SK-N-SH treated with all-trans-retinoic acid at 6 μM for 48 hours (cell line): ENCODE measurements at places on chromosomes 7 and 10.

DNA sequence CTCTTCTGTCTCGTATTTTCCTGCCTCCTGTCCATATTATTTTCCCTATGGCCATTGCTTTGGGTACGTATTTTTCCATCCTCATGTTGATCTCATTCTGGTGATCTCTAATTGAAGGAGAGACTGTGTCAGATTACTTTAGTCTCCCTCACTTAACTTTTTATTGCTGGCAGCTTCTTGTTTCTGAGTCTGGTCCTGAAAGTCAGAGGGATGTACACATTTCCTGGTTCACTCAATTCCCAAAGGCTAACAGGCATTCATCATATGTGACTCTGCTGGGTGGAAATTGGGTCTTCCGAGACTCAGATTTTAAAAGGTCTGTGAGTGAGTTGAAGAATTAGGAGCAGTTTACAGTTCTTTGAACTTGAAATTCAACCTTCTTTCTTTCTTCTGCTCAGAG lies 10.9 kb downstream of the UMAD1 start:
- ATAC-seq: no peak

- no peak for ATAC-seq
Measured at GRCh38 chr10:12322583-12323131, 26.7 kb upstream of the CAMK1D start.

DNA sequence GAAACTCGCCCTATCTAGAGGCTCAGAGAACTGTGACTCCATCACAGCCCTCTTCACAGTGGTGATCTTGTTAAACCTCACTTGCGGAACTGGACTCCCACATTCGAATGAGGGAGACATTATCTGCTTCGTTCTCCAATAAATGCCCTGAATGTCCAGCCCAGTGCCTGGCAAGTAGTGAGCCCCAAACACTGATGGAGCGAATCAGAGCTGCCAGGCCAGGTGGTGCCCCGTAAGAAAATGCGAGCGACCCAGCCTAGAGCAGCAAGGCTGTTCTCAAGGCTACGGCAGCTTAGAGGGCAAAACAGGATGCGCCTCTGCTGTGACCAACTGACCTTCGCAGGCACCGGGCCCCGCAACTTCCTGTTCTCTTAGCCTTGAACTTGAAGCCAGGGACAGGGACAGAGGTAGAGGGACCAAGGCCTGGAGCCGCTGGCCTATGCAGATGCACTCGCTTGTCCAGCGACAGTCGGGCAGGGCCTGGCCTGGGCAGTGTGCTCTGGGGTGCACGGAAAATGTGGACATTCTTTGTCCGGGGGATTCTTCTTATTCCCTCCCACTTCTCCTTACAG lies 217.6 kb downstream of the TCERG1L start:
- no peak for ATAC-seq

- ATAC-seq: no peak
Measured at GRCh38 chr7:2684501-2684900, 3.5 kb upstream of the AMZ1 start.

DNA sequence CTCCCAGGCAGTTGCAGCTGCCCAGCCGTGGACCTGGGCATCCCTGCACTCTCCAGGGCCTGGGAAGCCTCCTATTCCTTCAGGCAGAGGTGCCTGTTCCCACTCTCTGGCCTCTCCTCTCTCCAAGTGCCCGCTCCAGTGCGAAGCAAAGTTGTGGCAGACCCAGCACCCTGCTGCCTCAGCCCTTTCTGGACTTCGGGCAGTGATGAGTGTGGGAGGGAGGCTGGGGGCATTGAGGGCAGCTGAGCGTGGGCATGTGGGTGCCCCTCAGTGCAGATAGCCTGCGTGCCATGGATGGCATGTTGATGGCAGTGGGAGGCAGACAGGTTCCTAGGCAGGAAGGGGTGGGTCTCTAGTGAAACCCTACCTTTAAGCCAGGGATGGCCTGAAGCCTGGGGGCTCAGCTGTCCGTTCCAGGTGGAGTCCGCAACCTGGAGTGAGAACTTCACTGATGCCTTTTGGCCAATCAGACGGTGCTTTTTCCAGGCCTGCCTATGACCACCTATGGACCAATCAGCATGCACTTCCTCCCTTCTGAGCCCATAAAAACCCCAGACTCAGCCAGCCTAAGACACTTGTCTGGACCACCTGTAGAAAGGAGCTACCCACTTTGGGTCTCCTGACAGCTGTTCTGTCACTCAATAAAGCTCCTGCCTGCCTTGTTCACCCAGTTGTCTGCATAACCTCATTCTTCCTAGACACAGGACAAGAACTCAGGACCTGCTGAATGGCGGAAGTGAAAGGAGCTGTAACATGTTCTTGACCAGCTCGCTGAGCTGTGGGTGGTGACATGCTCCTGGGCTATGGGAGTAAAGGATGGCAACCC lies 26.1 kb downstream of the SVIL start:
- no peak; the same call in 2 of the 3 replicates for ATAC-seq

- ATAC-seq: no peak
Measured at GRCh38 chr7:116806046-116806944, 56.1 kb upstream of the CAPZA2 start.

GRCh38 chr7:155959894-155960293 lies 147.6 kb upstream of the SHH start:
- no peak for ATAC-seq

GRCh38 chr10:112813866-112814591 lies 136.0 kb upstream of the TCF7L2 start:
- ATAC-seq: no peak

GRCh38 chr7:158816271-158816670 lies 13.0 kb downstream of the ESYT2 start:
- ATAC-seq: no peak

DNA sequence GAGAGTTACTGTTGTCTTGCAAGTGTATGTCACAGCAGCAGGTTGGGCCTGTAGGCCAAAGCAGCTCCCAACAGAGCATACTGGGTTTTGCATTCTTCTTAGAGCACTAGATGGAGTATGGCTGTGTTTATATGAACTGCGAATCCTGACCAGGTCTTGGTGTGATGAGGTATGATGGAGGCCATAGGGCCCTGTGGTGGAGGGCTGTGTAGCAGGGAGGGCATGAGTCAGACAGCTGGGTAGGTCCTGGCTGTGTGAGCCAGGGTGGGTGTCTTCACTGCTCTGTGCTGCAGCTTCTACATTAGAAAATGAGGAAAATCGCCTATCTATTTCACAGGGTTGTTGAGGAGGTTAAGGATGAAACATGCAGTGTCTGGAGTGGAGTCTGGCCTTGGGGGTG lies 124.2 kb downstream of the BUB3 start:
- no peak for ATAC-seq

DNA sequence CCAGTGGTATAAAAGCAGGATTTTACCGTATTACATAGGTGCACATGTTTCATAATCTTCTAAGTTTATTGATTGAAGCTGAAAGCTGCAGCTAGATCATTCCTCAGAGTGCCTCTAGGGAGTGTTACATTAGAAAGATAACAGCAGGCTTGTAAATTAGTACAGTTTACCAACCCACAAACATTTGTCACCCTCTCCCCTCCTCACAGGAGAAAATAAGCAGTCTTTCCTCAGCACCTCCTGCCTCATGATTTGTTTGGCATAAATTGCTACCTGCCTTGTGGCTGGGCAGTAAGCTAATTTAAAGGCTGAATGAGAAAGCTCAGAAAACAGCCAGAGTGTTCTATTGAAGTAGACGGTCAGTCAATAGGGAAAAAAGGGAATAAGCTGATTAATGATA lies 74.2 kb downstream of the NXPH1 start:
- ATAC-seq: no peak

DNA sequence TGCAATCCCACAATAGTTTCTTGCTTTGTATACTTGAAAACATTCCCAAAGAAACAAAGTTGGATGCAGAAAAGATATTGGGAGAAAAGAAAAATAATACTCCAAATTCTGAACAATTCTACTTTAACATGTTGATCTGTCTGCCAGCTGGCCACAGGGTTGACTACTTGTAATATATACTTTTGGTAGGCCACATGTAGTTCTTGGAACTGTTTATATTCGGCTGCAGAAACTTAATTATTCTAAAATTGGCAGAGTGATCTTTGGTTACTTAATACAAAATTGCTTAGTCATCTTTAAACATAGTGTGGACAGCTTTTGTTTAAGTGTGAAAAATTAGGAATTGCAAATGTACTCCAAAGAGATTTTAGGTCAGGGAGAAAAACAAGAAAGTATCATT lies 76.0 kb downstream of the CALD1 start:
- ATAC-seq: no peak; the same call in 2 of the 3 replicates

- peak; percentile 49 for ATAC-seq
Measured at GRCh38 chr10:99872367-99873162, 90.1 kb downstream of the ABCC2 start.

DNA sequence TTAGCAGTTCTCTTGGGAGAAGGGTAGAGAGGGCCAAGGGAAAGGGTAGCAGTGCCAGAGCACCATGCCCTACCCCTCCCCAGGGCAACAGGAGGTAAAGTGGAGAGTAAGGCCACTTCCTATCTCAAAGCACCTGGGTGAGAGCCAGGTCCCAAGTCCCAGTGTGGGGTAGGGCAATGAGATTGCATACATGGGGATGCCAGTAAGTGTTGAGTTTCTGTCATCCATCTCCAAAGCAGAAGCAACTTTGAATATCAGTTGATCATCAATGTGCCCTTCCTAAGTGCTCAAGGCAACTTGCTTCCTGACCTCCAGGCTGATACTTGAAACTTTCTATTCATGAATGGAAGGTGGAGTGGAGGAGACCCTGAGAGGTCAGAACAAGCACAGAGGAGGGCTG lies 2.2 kb upstream of the CAMK2G start:
- no peak for ATAC-seq

DNA sequence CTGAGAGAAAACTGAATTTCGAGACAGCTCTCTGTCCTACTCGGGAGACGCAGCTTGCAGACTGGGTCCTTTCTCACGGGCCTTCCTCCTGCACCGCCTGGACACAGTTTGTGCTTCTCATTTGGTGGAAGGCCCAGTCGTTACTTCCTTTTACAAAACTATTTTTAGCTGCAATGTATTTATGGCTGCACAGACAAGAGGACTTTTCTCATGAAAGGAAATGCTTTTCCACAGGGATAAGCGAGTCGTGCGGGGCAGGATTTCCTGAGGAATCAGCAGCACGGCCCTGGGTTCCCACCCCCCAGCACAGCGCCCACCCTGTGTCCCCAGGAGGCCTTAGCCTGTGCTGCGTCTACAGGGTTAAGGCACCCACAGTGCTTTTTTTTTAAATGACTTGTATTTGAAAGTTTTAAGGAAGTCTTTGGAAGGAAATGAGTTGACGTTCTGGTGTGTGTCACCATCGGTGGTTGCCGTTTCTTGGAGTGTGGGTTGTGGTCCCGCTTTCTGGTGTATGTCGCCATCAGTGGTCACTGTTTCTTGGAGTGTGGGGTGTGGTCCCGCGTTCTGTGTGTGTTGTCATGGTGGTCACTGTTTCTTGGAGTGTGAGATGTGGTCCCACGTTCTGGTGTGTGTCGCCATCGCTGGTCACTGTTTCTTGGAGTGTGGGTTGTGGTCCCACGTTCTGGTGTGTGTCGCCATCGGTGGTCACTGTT lies 50.9 kb downstream of the INPP5A start:
- no peak for ATAC-seq

DNA sequence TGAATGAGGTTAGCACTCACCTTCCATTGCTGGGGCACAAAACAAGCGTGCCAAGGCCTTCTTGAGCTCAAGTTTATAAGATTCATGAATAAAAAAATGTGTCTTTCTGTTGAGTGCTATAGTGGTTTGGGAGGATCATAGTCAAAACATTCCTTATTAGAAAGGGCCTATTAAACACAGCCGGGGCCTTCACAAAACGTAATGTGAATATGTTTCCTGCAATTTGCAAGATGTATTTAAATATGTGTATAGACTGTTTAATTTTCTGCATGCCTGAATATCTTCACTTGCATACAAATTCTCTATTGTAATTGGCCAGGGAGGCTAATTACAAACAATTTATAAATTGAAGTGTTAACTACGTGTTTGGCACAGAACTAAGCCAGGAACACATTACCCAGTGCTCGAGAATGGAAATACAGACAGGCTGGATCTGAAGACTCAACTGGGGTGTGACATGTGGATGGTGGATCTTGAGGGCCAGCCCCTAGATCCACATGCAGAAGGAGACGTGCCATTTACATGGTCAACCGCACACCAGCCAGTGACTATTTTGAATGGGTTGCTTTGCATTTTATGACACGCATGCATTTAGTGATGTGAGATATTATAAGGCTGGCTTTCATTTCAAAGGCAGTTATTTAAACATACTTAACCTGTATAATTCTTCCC lies 31.3 kb downstream of the LYZL2 start:
- no peak for ATAC-seq

DNA sequence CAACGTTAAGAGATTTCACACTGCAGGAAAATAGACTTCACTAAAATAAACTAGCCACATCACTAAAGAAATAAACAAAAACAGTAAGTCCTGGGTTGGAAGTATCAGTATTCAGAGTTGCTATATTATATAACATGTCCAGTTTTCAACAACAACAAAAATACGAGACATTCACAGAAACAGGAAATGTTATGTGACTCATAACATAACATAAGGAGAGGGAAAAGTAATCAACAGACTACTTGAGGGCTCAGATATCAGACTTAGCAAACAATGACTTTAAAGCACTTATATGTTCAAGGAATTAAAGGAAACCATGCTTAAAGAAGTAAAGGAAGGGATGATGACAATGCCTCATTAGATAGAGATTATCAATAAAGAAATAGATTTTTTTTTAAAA lies 73.5 kb upstream of the MKLN1 start:
- no peak for ATAC-seq

DNA sequence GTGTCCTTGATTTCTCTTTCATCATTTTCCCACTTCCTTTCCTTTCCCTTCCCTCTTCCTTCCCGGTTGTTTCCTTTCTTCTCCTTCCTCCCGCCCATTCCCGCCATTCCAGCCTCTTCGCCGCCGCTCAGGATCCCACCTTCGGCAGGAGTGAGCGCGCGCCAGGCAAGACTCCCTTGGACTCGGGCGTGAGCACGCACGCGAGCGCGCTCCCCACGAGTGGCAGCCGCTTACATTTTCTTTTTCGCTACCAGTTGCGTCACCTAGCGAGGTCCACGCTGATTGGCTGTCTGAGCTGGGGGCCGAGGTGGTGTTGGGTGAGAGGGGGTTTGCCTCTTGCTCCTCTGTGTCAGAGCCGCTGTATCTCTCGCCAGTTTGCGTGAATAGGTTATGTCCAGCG lies 11.8 kb downstream of the ZAN start:
- peak; percentile 91 for ATAC-seq

DNA sequence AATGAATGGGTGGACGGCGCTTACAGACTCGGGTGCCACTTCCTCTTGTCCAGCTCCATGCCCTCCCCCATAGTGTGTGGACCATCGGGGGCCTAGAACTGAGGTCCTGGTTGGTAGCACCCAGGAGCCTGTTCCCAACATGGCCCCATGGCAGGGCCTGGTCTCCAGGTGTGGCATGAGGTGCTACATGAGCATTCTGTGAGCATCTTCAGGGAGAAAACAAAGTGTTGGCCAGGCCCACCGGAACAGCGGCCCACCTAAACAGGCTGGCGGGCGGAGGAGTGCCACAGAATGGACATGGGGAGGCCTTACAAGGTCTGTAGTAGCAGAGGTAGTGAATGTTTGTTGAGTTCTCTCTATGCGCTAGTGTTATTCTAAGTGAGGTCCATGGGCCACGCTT lies 76.9 kb downstream of the PARP12 start:
- ATAC-seq: no peak

GRCh38 chr7:94057955-94058354 lies 53.8 kb upstream of the BET1 start:
- no peak for ATAC-seq
